ENCODE measurements at places on chromosomes 16 and 17. TPM values are rescaled to one million over a fixed set of nuclear protein-coding genes. Genes with fewer than 3 reads are reported as not detected.

The TNFSF12 gene
- 45.0 TPM for polyA plus RNA-seq

DNA sequence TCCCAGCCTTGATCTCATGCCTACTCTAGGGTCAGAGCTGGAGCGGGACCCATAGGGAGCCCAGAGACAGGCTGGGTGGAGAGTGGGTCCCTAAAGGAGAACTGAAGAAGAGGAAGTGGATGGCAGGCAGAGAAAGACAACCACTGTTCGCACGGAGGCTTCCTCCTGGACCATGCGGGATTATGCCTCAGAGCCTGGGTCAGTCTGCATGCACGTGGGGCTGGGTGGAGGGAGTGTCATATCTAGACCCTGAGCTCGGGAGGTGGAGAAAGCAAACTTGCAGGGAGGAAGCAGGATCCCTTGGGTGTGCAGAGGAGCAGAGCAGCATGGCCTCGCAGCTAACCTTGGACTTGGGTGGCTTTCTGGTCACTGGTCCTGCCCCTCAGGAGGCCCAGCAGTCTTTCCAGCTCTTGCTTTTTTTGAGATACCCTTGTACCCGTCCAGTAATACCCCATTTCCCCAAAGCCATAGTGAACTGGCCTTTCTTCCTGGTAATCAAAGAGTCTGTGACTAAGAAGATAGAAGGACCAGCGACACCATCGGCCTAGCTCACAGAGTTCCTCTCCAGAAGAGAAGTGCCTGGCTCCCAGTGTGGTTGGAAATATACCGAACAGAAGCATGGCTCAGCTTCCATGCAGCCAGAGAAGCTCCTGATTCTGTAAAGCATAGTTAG lies 344.2 kb downstream of the CPPED1 start:
- peak; percentile 75 for DNase-seq
- no peak overlapping the region for H3K27ac ChIP-seq
- H3K4me1 ChIP-seq = no peaks in the 10 kb centered on the region
- H3K4me3 ChIP-seq = no peak overlapping the region

DNA sequence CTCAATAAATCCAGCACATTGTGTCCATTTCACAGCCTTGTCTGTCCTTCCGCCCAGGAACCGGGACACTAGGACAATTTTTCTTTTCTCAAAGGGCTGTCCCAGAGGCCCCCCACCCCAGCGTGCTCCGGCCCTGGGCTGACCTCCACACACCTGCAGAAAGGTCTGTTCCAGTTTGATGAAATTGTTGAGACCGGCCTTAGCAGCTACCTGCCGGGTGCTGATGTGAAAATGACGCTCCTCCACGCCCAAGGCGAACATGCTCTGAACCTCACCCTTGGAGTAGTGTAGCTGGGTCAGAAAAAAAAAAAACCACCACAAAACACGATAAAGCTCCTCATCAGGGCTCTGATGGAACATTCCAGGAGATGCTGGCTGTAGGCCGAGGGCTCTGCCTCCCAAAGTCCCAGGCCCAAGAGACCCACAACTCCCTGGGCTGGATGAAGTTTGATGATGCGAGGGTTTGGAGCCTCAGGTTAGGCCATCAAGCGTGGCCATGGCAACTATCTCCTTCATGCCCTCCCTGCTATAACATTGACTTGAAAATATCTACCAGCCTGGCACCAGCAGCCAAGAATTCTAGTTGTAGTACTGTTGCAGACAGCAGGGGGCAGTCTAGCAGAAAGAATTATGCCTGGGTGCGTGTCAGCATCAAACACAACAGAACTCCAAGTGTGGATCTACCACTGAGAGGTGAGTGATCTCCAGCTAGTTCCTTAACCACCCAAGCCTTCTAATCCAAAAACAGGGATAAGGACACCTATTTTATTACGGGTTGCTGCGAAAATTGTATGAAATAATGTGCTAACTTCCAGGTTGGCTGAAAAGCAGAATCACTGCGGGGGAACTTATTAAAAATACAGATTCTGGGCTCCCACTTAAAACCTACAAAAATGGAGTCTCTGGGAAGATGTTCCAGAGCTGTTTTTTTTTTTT lies 62.1 kb downstream of the RMI2 start:
- no peak overlapping the region for H3K4me3 ChIP-seq
- no peaks in the 10 kb centered on the region for H3K36me3 ChIP-seq
- H3K27me3 ChIP-seq = no peaks in the 10 kb centered on the region
- peak; percentile 82 for DNase-seq

DNA sequence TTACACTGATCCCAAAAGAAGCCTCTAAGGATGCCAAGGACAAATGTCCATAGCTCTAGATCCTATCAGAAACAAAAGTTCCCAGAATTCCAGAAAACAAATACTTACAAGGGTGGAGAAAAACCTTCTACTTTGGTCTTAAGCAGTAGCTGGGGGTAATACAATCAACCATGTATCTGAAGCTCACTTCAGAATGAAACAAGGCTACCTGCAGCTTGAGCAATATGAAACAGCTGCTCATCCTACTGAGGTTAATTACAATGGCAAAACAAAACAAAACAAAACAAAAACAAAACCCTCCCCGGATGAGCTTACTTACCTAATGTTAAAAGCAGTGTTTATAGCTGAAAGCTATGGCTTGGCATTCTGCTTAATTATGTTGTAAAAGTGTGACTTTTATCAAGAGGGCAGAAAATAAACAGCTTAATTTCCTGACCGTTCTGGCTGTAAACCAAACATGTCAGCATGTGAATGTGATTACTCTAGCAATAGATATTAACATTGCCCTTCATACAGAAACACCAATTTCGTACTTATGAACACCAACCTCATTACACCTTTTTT lies 10.5 kb downstream of the PDZD9 start:
- no peak for DNase-seq
- H3K36me3 ChIP-seq = no peaks in the 10 kb centered on the region
- H3K4me3 ChIP-seq = no peak overlapping the region

DNA sequence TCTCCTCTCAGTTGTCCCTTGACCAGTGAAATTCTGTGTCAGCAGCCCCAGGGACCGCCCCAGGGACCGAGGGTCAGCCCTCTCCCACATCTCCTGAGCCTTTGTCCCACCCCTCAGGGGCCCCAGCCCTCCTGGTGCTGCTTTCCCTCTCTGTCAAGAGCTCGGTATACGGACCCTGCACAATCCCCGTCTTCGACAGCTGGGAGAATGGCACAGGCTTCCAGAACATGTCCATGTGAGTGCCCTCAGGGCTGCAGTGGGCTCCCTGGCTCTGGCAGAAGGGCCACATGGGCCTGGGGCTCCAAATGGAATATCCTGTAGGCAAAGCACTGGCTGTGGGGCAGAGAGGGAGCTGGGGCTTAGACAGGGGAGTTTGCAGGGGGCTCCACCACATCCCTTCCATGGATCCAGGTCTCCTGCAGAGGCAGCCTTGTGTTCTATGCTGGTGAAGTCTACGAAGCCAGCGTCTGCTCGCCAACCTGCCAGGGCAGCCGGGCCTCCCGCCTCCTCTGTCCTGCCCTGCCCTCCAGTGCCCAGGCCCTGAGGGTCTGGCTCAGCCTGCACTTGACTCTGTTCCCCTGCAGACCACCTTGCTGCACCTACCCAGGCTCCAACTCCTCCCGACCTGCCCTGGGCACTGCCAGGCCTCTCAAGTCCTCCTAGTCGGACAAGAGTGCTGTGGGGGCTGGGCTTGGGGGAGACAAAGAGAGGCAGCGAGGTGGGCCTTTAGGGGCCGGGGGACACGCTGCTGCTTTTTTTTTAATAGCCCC lies 28.0 kb downstream of the ADGRG5 start:
- H3K4me1 ChIP-seq = no peaks in the 10 kb centered on the region
- no peak overlapping the region for H3K27ac ChIP-seq
- no peak overlapping the region for H3K4me3 ChIP-seq
- no peak for DNase-seq
- no peaks in the 10 kb centered on the region for H3K27me3 ChIP-seq
- no peaks in the 10 kb centered on the region for H3K36me3 ChIP-seq

DNA sequence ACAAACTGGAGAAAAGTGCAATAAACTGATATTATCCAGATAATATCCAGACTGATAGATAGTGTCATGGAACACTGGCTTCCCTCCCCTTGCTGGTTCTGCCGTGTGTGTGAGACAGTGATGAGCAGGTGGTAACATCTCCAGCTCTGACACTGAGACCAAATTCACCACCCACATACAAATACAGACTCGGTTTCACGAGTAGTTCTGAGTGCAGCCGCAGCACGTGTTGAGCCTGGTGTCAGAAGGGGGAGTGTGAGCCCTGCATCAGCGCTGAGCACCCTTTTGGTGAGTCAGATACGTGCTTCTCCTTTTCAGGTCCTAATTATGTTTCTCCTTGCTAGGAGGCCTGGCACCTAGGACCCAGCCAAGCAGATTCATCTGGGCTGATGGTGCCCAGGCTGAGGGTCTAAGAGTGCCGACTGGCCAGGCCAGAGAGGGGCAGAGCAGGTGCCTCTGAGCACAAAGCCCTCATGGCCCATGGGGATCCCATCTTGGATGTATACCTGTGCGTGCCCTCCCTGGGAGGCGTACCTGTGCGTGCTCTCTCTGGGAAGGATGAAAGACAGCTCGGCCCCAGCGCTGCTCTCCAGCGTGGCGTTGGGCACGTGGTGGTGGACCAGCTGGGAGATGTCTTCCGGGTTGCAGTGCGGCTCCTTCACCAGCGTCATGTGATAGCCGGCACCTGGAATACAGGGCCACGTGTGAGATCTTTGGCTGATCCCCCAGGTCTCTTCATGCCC lies 27.3 kb upstream of the RNPS1 start:
- no peaks in the 10 kb centered on the region for H3K27me3 ChIP-seq
- H3K4me1 ChIP-seq = no peaks in the 10 kb centered on the region
- H3K4me3 ChIP-seq = no peak overlapping the region
- peaks cover 4% of the 10 kb centered on the region for H3K36me3 ChIP-seq

DNA sequence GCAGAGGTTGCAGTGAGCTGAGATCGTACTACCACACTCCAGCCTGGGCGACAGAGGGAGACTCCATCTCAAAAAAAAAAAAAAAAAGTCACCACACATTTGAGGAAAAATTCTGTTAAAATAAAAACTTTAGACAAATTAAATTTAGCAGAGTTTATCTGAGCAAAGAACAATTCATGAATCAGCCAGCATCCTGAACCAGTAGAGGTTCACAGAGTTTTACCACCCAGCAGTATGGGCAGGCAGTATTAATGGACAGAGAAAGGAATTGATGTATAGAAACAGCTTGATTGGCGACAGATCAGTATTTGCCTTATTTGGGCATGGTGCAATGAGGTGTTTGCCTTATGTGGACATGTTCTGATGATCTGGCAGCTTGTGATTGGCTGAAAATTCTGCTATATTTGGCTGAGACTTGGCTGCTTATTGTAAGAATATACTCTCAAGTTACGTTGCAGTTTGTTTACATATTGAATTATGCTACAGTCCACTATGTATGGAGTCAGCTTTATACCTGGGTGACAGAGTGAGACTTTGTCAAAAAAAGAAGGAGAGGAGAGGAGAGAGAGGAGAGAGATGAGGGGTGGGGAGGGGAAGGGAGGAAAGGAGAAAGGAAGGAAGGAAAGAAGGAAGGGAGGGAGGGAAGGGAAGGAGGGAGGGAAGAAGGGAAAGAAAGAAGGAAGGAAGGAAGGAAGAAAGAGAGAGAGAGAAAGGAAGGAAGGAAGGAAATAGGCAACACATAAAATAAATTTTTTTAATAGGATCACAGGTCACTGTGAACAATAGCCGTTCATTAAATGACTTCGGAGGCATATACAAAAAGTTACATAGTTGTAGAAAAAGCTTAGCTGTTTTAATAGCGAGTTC lies 14.6 kb downstream of the ABCC3 start:
- H3K4me1 ChIP-seq = no peaks in the 10 kb centered on the region
- DNase-seq = no peak
- H3K36me3 ChIP-seq = no peaks in the 10 kb centered on the region
- H3K27ac ChIP-seq = no peak overlapping the region
- H3K27me3 ChIP-seq = no peaks in the 10 kb centered on the region

DNA sequence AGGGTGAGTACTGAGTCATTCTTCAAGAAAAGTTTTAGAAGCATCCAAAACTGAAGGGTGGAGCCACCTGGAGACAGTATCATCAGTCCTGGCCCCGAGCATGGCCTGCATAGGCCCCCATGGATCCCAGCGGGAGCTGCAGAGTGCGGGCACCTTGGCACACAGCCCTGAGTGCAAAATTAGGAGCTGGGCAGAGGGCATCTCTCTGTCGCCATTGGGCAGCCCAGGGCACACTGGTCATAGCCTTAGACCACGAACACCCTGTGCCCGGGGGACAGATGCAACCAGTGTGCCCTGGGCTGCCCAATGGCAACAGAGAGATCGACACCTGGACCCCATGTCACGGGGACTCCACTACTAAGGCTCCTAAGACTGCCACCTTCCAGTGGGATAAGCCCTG lies 14.6 kb downstream of the MAPT start:
- no peak overlapping the region for H3K27ac ChIP-seq
- H3K4me1 ChIP-seq = no peaks in the 10 kb centered on the region
- H3K4me3 ChIP-seq = no peak overlapping the region
- no peak for DNase-seq
- H3K27me3 ChIP-seq = no peaks in the 10 kb centered on the region
- no peaks in the 10 kb centered on the region for H3K36me3 ChIP-seq

The TBC1D16 gene
- polyA plus RNA-seq = 3.6 TPM

DNA sequence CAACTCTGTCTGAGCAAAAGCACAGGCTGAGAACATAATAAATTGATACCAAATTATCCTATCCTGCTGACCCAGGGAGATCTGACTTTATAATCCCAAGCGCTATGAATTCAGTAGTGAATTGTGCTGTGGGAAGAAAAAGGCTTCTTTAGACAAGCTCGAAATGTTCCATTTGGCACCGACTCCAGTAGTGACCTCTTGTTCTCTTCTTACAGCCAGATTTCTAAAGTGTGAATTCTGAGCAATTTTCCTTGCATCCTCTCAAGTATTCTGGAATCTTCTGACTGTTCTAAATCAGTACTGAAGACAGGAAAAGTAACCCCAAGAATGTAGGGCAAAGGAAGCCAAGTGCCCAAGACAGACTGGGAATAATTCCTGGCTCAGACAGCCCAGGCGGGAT lies 58.2 kb downstream of the CDYL2 start:
- no peak overlapping the region for H3K4me3 ChIP-seq
- DNase-seq = no peak
- no peak overlapping the region for H3K27ac ChIP-seq
- no peaks in the 10 kb centered on the region for H3K27me3 ChIP-seq
- no peaks in the 10 kb centered on the region for H3K36me3 ChIP-seq

DNA sequence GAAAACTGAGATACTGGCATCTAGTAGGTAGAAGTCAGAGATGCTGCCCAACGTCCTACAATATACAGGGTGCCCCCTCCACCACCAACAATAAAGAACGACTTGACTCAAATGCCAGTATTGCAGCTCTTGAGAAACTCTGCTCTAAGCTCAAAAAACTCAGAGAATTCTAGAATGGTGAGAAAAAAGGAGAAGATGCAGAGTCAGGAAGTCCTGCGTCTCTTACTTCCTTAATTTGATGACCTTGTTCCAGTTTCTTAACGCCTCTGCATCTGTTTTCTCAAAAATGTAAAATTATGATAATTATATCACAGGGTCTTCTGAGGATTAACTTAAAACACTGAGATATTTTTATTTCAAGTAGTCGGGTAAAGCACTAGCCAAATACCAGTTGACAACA lies 1.7 kb upstream of the HSBP1 start:
- no peaks in the 10 kb centered on the region for H3K36me3 ChIP-seq
- H3K27ac ChIP-seq = no peak overlapping the region
- H3K4me1 ChIP-seq = peaks cover 34% of the 10 kb centered on the region
- no peak for DNase-seq
- H3K27me3 ChIP-seq = no peaks in the 10 kb centered on the region
- H3K4me3 ChIP-seq = no peak overlapping the region

The APPBP2 gene
- polyA plus RNA-seq = 9.3 TPM

Measured in sigmoid colon (tissue), 7 donors.